ENCODE measurements at places on chromosomes 16 and 17.
A peak's percentile ranks its signal among the peaks of the same experiment; 100 is the strongest.

GRCh38 chr16:79451196-79451816 is 149.2 kb downstream of the MAF start:
- DNase-seq: no peak

GRCh38 chr17:13477180-13477611 is 124.5 kb downstream of the HS3ST3A1 start:
- DNase-seq: no peak

DNA sequence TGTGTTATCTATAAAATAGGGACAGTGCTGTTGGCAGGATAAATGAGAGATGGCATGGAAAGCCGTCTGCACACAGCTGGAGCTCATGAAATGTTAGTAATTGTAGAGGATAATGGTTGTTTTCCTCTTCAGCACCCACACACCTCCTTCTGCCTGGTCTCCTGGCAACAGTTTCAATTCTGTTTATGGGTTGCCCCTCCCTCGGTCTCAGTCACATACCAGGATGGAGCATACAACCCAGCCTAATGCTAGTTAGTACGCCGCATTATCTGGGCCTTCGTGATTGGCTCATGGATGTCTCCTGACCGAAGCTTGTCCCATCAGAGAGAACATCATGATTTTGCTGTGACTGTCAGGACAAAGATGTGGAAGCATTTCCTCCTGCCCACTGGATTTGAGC is 126.2 kb upstream of the WSCD1 start:
- no peak for DNase-seq

GRCh38 chr16:49019831-49020230 is 261.8 kb downstream of the CBLN1 start:
- DNase-seq: no peak

DNA sequence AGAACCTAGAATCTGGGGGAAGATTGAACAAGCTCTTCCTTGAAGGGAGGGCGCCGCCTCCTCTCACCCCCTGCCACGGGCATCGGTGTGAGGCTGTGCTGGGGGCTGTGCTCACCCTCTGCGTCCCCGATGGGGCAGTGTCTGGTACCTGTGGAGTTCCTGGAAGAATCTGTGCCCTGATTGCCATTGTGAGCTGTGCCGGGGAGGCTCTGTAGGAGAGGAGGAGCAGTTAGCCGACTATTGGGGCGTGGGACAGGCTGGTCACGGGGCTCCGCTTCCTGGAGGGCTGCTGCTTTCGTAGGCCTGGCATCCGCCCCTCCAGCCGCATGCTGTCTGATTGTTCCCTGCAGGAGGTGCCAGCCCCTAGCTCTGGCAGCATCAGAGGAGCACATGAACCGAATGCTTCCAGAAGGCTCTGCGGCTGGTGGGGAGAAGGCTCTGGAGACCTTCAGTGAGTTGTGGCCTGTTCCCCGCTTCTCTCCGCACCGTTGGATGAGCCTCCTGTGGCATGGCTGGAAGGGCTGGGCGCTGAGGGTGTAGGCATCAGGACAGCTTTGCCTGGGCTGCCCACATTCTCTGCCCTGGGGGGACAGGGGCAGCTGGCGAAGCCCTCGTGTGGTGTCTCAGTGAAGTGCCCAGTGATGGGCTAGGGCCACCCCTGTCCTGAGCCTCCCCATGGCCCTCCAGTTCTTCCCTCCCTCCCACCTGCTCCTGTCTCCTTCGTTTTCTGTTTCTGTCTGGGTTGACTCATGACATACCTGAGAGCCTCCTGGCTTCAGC is 86.9 kb downstream of the SEC14L1 start:
- no peak for DNase-seq

DNA sequence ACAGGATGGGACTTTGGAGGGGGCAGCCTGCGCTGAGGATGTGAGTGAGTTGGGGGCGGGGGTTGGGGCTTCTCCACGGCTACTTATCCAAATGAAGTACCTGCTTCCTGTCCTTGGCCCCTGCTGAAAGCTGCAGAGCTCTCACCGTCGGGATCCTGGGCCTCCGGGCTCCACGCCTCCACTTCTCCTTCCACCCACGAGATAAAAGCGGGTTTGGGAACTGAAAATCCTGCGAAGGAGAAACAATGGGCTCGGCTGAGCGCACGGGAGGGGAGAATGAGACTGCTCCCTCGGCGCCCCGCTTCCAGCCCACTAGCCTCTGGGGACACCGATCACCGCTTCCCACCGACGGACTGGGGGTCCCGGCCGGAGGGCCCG is 486 bp downstream of the ZNF785 start:
- no peak for DNase-seq

- DNase-seq: no peak
These were observed 44.6 kb downstream of the GNA13 start for GRCh38 chr17:65011966-65012365.

GRCh38 chr17:39196241-39196807 is 1.1 kb downstream of the CACNB1 start:
- DNase-seq: no peak

DNA sequence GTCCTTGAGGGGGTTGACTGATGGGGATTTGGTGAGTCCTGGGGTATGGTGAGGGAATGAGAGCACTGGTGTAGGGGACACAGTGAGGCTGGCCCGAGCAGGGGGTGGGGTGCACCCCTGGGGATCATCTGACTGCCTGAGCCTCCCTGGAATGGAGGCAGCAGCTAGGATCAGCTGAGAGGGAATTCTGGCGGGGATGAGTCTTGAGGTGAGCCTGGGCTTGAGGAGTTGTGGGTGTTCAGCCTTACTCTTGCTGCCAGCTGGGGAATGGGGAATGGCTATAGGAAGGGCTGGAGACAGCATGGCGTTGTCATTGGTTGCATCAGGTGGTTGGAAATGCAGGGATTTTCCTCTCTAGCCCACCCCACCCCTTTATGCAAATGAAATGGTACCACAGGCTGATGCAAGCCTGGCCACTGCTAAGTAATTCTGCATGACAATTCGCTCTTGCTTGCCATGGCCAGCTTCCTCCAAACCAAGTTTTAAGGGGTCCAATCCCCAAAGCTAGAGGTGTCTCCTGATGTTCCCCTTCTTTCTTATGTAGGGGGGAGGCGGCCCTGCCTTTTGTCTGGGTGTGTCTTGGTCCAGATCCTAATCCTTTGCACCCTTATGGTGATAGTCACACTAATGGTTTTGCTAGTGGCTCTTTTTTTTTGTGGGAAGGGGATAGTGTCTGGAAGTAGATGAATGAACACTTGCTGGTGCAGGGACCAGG is 7.5 kb downstream of the NFE2L1 start:
- peak; percentile 79 for DNase-seq

GRCh38 chr16:72736074-72736473 is 311.9 kb downstream of the ZFHX3 start:
- DNase-seq: no peak

- no peak for DNase-seq
These were observed 70.3 kb upstream of the MMP2 start for GRCh38 chr16:55408661-55409060.

GRCh38 chr17:19709841-19710240 is 6.5 kb downstream of the SLC47A2 start:
- no peak for DNase-seq

GRCh38 chr17:36933512-36934143 is 3.6 kb upstream of the LHX1 start:
- no peak for DNase-seq

DNA sequence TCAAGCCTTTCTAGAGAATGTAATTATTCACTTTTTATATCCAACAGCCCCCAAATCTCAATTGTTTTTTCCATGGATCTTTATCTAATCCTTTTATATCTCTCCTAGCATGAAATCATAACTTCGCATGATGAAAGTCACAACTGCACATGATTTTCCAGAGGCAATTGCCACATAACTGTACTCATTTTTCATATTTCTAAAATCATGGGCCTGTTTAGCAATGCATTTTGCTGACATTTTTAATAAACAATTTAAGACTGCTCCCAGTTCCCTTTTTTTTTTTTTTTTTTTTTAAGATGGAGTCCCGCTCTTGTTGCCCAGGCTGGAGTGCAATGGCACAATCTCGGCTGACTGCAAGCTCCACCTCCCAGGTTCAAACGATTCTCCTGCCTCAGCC is 83.5 kb downstream of the VMP1 start:
- DNase-seq: no peak

- DNase-seq: no peak
These were observed 7.2 kb downstream of the DLX3 start for GRCh38 chr17:49987681-49988441.

- DNase-seq: no peak
These were observed at the start of gene FMNL1 for GRCh38 chr17:45221081-45222013. Gene FMNL1 (plus strand): TSS chr17:45221885. CDS start chr17:45222125, 240 bp downstream.

DNA sequence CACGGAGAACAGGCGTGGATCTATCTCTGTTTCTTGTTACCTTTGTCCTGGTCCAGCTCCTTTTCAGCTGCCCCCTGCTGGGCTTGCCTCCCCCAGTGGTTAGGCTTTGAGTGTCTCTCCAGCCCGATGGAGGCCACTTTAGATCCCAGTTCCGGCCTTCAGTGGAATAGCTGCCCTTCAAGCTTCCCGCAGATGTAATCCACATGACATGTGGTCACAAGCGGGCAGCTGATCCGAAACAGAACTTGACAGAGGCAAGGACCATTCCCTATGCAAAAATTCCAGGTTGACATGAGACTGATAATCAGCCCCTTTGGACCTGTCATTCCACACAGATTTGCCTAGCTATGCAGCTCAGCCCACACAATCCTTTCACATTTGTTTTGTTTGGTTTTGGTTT is 40.6 kb upstream of the AQP8 start:
- no peak for DNase-seq

GRCh38 chr16:29858149-29858849 is 4.7 kb downstream of the CDIPT start:
- DNase-seq: no peak

DNA sequence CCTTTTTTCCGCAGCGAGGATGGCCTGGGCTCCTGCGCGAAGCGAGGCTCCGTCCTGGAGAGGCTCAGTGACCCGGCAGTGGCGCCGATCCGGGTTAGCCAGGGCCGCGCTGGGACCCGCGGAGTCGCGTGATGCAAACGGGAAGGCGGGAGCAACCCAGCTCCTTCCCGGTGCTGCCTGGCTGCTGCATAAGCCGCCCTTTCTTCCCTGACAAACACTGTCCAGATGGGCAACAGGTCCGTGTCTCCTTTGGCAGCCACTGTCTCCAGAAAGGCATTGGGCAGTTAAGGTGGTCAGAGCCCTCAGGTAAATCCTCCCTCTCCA is 21.8 kb upstream of the ZNHIT3 start:
- no peak for DNase-seq

- no peak for DNase-seq
These were observed 36.4 kb downstream of the MAP2K6 start for GRCh38 chr17:69450918-69451317.

DNA sequence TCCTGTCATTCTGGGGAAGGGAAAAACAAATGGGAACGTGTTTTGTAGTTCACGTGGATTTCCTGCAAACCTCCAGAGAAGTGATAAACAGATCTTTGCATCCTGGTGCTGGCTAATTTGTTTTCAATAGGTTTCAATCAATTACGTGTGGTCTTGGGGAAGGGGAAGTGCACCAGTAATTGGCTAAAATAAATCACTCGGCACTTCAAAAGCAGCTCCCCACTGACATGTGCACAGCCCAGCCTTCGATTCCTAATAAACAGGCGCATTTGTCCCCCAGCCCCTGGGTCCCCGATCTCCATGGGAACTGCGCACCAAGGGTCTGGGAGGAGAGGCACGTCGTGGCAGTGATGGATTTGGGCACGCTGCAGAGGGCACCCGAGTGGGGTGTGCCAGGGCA is 112.9 kb upstream of the GSE1 start:
- DNase-seq: no peak

DNA sequence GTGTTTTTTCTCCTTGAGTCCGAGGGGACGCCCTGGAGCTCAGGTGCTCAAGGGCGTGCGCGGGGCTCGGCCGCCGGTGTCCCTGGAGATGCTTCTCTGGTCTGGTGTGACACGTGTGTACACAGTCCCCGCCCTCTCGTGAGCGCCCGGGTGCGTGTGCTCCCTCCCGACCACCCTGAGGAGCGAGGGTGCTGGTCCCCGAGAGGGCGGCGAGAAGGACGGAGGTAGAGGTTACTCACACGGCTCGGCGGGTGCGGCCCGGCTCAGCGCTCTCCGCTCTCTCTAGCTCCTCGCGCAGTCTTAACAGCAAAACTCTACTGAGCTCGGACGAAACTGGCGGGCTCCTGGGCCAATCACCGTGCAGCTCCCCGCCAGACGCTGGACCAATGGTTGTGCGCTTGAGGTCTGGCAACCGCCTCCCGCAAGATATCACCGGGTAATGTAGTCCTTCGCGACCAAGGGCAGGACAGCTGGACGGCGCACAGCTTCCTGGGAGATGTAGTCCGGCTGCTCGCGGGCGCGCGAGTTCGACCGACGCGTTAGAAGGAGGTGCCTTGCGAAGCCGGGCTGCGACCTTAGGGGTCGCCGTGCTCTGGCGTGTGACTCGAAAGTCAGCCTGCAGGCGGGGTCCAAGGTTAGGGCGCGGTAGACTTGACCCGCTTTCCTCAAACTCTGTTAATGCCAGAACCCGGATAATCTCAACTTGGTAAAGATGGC is at the start of gene SLC25A19:
SLC25A19 (minus strand) TSS at position 319 of the 717 bp plus-strand sequence. CDS start 2,669 bp downstream, outside the sequence.
- peak; percentile 99 for DNase-seq

DNA sequence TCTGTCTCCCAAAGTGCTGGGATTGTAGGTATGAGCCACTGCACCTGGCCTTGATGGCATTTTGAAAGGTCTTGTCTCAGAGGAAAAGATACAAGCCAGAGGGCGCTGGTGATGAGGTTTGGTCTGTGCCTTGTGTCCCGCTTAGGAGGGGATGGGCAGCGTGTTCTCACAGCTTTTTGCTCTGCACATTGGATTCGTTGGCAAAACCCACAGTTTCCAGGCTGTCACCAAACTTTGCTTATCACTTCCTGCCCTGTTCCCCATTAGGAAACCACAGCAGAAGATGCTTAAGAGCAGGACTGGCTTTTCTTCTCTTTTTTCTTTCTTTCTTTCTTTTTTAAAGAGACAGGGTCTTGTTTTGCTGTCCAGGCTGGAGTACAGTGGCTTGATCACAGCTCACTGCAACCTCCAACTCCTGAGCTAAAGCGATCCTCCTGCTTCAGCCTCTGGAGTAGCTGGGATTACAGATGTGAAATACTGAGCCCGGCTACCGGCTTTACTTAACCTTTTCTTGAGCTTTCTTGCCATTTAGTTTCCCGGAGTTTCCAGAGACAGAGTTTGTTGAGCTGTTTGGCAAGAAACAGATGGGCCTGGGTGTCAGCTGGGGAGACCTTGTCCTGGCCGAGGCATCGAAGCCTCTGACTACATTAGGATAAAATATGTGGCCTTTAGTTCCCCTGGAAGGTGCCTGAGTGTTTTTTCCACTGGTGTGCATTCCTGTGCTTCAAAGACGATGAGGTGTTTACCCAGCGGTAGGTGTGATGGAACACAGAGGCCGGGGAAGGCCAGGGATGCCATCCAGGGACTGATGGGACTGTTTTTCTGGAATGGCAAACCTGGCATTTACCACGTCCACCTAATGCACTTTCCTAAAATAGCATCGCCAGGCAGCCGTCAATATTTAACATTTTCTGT is 112.9 kb downstream of the ABCC1 start:
- no peak for DNase-seq

DNA sequence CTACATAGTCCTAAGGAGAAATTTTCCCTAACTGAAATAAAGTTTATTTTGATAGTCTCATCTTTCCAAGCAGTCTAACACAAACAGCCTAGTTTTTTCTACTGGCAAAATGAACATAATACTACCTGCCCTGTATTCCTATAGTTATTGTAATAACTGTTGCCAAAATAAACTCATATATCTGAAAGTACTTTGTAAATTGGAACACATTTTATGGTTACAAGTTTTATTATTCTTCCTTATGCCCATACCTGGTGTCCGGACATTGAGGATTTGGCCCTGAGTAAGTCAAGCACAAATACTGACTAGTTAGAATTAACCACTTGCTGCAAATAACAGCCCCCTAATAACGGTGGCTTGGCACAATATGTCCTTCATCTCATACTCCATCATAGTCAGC is 120.4 kb upstream of the TOM1L1 start:
- DNase-seq: no peak

- no peak for DNase-seq
These were observed 14.5 kb upstream of the KRTAP9-2 start for GRCh38 chr17:41211845-41212466.

- DNase-seq: no peak
These were observed 107.7 kb upstream of the GPR139 start for GRCh38 chr16:20181416-20181815.

Measured in HAP-1 (cell line).